ENCODE measurements at places on chromosomes 3 and 15. TPM values are rescaled to one million over a fixed set of nuclear protein-coding genes. Genes with fewer than 3 reads are reported as not detected.
A peak's percentile ranks its signal among the peaks of the same experiment; 100 is the strongest.

Gene HRG
- total RNA-seq: not detected

DNA sequence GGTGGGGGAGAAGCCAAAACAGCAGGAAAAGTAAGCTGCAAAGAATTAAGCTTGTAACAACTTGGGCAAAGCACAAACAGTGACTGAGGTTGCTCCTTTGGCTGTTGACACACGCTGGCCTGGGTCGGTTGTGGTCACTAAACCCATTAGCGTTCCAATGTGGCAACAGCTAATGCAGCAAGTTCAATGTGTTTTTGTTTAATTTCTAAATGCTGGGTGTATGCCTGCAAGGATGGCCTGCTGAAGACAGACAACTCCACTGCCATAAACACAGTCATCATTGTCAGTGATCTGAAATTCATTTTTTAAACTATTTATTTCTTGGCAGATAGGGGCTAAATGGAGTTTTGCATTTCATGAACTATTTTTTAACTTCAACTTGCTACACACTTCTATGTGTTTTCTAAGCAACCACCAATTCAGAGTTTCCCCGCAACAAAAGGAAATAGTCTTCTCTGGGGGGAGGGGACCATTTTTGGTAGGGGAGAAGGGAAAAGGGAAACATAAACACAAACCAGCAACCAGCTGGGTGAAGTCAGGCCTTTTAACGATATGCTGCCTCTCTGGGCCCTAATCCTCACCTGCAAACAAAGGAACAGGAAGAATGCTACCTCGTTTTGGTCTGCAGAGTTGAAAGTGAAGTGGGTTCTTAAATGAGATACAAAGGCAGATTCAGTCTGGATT is 34.8 kb upstream of the WNT5A start:
- no peak overlapping the region for H3K27ac ChIP-seq
- H3K27me3 ChIP-seq: peaks cover 4% of the 10 kb centered on the region
- H3K4me3 ChIP-seq: no peak overlapping the region
- H3K4me1 ChIP-seq: no peaks in the 10 kb centered on the region
- no peak for DNase-seq

GRCh38 chr3:56303487-56303886 is 164.8 kb downstream of the ERC2 start:
- H3K36me3 ChIP-seq: no peaks in the 10 kb centered on the region
- no peaks in the 10 kb centered on the region for H3K27me3 ChIP-seq
- H3K27ac ChIP-seq: no peak overlapping the region
- H3K4me3 ChIP-seq: no peak overlapping the region
- no peak for DNase-seq

DNA sequence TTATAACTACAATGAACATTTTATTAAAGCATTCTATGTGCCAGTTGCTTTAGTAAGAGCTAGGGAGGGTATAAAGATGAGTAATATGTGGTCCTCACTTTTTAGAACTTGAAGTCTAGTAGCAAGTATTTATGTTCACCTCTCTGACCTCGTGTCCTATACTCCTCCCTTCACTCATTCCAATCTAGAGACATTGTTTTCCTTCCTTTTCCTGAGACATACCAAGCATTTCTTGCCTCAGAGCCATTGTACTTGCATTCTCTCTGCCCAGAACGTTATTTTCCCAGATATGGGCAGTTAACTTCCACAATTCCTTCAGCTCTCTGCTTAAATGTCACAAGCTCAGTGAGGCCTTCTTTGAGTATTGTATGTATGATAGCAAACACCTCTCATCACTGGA is 408.6 kb downstream of the PDCD6IP start:
- H3K27ac ChIP-seq: no peak overlapping the region
- no peaks in the 10 kb centered on the region for H3K4me1 ChIP-seq
- no peak for DNase-seq
- no peaks in the 10 kb centered on the region for H3K27me3 ChIP-seq

Gene DENND4A
- 32.5 TPM for total RNA-seq

- H3K4me3 ChIP-seq: no peak overlapping the region
- H3K4me1 ChIP-seq: no peaks in the 10 kb centered on the region
- H3K27ac ChIP-seq: no peak overlapping the region
These were observed 720.9 kb upstream of the SEMA6D start for GRCh38 chr15:46996359-46996758.

DNA sequence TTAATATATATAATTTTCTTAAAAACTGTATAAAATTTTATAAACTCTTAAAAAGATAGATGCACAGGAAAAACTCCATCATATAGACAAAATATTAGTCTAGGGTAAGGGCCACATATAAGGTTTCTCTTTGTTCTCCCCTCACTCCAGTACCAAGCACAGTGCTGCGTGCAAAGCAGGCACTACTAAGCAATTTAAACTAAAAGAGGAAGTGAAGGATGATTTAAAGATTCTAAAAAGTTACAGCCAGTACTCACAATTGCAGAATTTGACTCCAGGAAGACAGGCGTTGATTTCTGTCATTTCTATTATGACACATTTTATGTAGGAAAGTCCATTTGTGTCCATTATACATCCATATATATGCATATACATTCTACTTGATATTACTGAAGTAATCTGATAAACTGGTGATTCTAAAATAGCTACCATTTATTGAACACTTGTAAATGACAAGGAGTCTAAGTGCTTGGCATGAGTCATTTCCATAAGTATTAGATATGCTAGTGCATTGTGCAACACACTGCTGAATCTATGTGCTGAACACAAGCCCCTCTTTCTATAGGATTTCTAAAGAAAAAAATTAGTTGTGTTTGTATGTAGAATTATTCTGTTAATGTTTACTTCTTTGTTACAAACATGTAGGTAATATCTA is 785.5 kb upstream of the ARRDC4 start:
- no peaks in the 10 kb centered on the region for H3K36me3 ChIP-seq
- no peak overlapping the region for H3K27ac ChIP-seq
- no peak overlapping the region for H3K4me3 ChIP-seq
- DNase-seq: no peak
- H3K4me1 ChIP-seq: no peaks in the 10 kb centered on the region
- H3K27me3 ChIP-seq: peaks cover 4% of the 10 kb centered on the region

DNA sequence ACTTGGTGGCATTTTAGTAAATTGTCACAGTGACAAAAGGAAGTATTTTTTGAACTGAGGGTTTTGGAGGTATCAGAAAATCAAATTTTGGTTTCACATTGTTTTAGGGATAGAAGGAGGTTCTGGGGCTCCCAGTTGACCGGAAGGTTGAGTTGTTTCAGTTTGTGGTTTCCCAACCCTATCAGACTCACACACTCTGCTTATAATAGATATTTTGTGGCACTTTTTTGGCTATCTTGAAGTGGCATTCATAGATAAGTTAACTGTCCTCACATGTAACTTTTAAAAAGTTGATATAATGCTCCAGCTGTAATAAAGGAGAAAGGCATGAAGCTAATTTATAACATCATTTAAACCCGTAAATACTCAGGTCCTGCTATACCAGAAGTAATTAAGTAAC is 12.8 kb downstream of the ARMC8 start:
- no peak for DNase-seq
- no peak overlapping the region for H3K4me3 ChIP-seq
- H3K27me3 ChIP-seq: no peaks in the 10 kb centered on the region

Gene UNC13C
- 0.14 TPM for total RNA-seq

Gene RETNLB
- total RNA-seq: not detected

Gene CMC1
- 17.8 TPM for total RNA-seq

GRCh38 chr15:101216100-101216499 is 35.7 kb downstream of the CHSY1 start:
- H3K4me3 ChIP-seq: no peak overlapping the region
- no peak for DNase-seq
- H3K4me1 ChIP-seq: peaks cover 12% of the 10 kb centered on the region
- no peak overlapping the region for H3K27ac ChIP-seq
- no peaks in the 10 kb centered on the region for H3K36me3 ChIP-seq

Gene SLC9A9
- total RNA-seq: 13.3 TPM

Gene ROBO2
- total RNA-seq: 27.1 TPM

DNA sequence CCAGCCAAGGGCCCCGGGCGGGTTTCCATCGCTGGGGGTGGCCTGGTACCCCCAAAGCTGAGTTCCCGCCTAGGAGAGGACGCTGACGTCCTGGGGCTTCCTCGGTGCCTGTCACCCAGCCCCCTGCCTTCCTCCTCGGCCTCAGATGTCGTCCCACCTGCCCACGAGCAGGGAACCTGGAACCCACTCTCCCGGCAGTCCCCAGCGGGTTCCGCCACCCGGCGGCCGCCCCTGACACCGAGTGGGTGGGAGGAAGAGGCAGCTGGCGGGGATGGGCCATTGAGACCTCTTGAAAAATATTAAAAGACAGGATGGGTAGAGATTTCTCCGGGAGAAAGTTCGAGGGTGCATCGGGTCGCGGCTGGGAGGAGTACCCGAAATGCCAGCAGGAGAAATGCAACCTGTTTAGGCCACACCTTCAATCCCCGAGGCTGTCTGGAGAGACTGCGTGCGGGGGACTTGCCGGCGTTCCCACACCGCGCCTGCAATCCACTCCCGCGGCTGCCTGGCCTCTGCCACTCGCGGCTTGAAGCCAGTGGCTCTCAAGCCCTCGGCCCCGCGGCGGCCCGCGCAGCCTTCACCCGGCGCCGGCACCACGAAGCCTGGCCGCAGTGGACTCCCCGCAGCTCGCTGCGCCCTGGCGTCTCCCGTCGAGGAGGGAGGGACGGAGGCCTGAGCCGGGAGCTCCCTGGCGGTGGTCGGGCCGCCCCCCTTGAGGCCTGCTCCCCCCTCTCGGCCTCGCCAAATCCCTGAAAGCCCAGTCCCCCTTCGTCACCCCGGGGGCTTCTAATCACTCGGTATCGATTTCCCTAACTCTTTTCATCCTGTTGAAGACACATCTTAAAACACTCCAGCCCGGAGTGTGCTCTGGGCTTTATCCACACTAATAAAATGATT is 8.6 kb upstream of the NR2F2 start:
- peak; percentile 67 for DNase-seq
- H3K27ac ChIP-seq: peak overlapping the region; percentile 90
- peak overlapping the region; percentile 54 for H3K4me3 ChIP-seq
- no peaks in the 10 kb centered on the region for H3K36me3 ChIP-seq

Gene GOLGA6B
- total RNA-seq: not detected

DNA sequence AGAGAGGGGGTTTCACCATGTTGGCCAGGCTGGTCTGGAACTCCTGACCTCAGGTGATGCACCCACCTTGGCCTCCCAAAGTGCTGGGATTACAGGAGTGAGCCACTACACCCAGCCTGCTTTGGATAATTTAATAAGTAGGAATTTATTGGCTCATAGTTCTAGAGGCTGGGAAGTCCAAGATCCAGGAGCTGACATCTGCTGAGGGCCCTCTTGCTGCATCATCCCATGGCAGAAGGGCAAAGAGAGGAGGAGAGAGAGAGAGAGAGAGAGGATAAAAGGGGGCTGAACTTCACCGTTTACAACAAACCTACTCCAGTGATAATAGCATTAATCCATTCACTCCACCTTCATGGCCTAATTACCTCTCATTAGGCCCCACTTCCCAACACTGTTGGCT is 62.0 kb upstream of the HES1 start:
- no peak overlapping the region for H3K4me3 ChIP-seq
- H3K4me1 ChIP-seq: peaks cover 19% of the 10 kb centered on the region
- no peak overlapping the region for H3K27ac ChIP-seq
- no peaks in the 10 kb centered on the region for H3K27me3 ChIP-seq
- H3K36me3 ChIP-seq: no peaks in the 10 kb centered on the region

DNA sequence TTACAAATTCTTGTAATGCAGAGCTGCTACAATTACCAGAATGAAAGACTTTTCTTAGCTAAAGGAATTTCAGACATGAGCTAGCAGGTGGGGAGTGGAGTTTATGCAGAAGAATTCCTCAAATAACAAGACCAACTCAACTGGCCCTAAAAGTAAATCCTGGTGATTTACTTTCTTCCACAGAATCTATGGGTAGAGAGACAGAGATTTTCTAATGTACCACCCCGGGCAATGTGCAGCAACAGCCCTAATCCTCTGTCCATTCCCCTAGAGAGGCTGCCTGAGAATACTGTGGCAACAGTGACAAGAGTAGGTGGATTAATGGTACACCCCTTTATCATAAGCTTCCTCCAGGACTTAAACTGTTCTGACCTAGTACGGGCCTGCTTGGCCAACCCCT is 55.2 kb downstream of the AQR start:
- H3K27me3 ChIP-seq: no peaks in the 10 kb centered on the region
- no peak for DNase-seq
- H3K36me3 ChIP-seq: peaks cover 94% of the 10 kb centered on the region
- no peak overlapping the region for H3K27ac ChIP-seq
- H3K4me1 ChIP-seq: no peaks in the 10 kb centered on the region

DNA sequence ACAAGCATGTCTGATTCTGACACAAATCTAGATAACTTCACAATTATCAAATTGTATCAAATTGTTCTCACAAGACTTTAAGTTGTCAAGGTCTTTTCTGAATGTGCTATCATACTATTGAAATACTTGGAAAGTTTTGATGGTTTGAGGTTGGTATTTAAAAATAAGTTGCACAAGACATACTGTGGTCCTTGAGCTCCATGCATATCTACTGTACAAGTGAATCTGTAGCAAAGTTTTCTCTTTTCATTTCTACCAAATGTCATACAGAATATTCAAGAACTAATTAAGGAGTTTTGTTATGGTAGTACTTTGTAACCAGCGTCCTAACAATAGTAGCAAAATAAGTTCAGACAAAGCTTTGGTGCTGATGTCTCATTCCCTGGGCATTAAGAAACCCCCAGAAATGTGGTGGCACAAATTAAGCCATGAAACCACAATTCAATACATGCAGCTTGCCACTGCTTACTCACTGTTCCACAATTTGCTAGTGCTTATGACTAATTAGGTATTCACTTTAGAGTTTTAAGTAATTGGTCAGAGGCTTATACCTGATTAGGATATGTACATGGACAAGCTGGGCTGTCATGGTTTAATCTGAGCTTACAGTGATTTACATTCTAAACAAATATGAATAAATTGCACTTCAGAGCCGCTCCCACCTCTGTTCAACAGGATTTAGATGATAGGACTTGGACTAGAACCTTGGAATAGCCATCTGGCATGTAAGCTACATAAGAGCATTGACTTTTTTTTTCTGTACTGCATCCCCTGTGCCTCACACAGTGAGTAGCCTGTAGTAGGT is 8.8 kb downstream of the TBC1D23 start:
- H3K27ac ChIP-seq: no peak overlapping the region
- peaks cover 9% of the 10 kb centered on the region for H3K4me1 ChIP-seq
- no peaks in the 10 kb centered on the region for H3K36me3 ChIP-seq
- no peak for DNase-seq
- H3K4me3 ChIP-seq: no peak overlapping the region

DNA sequence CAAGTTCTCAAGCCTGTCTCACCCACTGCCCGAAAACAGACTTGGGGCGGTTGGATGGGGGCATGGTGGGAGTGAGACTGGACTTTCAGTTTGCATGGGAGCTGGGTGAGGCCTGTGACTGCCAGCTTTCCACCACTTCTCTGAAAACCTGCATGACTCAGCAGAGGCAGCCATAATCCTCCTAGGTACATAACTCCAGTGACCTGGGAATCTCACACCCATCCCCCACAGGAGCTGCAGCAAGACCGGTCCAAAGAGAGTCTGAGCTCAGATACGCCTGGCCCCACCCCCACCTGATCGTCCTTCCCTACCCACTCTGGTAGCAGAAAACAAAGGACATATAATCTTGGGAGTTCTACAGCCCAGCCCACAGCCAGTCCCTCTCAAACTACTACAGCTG is 107.2 kb downstream of the NSMCE3 start:
- H3K36me3 ChIP-seq: no peaks in the 10 kb centered on the region
- DNase-seq: no peak
- no peak overlapping the region for H3K4me3 ChIP-seq
- no peaks in the 10 kb centered on the region for H3K4me1 ChIP-seq
- H3K27ac ChIP-seq: no peak overlapping the region
- no peaks in the 10 kb centered on the region for H3K27me3 ChIP-seq
